Left hindlimb (tissue), 1 donor: ENCODE measurements at places on chromosomes 1 and 21.

- no peak for DNase-seq
These were observed 25.2 kb downstream of the GPR137B start for GRCh38 chr1:236167578-236167977.

DNA sequence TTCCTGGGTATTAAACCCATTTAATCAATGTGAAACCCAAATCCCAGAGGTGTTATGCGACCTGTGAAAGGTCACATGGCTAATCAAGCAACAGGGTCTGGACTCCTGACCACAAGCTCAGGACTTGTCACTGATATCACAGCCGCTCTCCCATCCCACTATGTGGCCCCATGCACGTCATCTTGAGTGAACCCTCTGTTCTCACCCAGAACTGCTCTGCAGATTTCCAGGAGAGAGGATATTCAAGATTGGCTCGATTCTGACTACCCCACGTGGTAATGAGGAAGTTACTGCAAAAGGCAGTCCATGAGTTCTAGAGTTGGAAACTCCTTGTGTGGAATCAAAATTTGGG lies 173.5 kb upstream of the ETV3 start:
- no peak for DNase-seq

- no peak for DNase-seq
These were observed 1632.3 kb downstream of the KCNT2 start for GRCh38 chr1:194975913-194976312.

GRCh38 chr21:15397258-15397657 lies 332.5 kb upstream of the NRIP1 start:
- DNase-seq: no peak
